ENCODE measurements at places on chromosomes 7 and 10.

DNA sequence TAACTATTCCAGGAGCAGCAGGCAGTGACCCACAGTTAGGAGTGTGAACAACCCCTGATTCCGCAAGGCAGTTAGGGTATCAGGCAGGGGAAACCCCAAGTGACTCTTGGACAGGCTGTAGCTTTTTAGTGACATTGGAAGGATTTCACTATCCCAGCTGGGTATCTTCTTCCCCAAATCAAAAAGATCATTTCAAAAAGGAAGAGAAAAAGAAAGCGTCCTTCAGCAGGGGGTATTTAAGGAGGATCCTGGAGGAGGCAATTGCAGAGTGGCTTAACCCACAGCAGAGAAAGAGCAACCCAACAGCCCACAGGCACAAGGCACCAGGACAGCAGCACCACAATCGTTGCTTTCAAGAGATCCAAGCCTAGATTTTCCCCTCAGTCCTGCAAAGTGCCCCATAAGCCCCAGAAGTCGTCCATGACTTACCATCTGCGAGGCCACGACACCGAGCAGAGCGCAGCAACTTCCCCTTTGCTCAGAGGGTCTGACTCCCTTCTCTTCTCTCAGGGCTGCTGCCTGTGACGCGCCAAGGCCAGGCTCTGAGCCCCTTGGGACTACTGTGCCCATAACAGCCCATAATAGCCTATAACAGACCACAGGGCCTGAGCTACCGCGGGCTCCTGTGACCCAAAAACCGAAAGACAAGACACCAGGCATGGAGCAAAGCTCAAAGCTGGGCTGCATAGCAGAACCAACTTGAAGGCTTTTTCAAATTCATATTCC is 19.8 kb downstream of the PIK3AP1 start:
- DNase-seq, result no peak

DNA sequence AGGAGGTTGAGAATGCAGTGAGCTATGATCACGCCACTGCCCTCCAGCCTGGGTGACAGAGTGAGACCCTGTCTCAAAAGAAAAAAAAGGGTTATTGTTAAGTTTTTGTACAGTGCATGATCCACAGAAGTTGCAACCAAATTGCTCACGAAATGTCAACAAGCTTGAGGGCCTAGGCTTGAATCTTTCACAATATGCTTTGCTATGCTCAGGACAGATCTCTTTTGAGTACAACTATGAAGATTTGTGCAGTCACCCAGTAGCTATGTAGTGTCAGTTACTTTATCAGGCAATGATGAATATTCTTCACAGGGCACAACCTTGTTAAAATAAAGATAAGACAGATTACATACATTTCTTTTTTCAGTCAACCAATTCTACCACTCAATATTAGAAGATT is 109.2 kb downstream of the PRTFDC1 start:
- no peak for DNase-seq

DNA sequence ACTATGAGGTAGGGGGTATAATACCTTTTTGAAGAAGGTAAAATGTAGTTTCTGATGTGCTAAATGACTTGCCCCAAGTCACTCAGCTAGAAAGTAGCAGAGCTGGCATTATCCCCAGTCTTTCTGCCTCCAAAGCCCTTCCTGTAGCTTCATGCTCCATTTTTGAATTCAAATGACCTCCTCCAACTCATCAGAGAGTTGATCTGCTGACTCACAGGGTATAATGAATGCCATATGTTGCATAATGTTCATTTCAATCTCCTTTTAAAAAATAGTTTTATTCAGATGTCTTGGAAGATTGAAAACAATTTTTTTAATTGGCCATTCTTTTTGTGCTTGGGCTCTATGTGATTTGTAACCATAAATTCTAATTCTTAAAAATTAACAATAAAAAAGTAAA is 272.8 kb upstream of the IMMP2L start:
- DNase-seq, result peak; percentile 93

DNA sequence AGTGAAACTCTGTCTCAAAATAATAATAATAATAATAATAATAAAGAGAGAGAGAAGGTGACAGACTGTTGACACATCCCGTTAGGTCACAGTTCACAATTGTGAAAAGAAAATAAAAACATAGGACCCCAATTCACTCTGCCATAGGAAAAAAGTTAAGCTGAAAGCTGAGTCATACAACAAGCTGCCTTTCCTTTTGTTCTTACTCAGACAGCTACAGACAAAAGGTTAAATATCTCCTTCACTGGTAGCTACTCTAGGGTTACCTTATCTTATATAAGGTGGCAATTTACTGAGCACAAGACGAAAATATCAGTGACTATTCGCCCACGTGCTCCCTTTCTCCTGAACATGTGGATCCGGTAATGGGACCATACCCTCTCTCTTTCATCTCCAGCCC is 17.5 kb downstream of the TUBAL3 start:
- no peak for DNase-seq

DNA sequence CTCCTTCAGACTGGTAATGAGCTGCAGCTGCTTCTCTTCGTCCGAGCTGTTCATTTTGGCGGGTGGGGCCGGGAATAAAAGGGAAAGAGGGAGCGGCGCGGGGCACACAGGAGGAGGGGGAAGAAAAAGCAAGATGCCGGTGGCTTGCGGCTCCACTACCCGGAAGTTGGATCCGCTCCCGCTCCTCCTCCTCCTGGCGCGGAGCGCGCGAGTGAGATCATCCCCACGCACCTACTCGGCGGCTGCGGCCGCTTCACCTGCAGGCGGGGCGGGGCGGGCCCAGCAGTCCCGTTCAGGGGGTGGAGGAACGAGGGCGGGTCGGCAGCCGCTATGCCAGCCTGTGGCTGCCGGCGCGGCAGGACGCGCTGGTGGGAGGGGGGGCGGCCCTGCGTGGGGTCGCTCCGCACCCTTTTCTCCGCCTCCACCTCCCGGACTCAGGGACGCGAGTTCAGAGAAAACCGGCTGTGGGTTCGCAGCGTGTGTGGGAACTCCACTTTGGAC is at the start of gene SHTN1:
Gene SHTN1 (minus strand): TSS at position 162 of the 501 bp plus-strand sequence. CDS start 108 bp downstream, at position 54.
- DNase-seq, result peak; percentile 56

GRCh38 chr7:9600974-9601373 is 1167.6 kb downstream of the NXPH1 start:
- no peak for DNase-seq

- DNase-seq, result no peak
These were observed 145.1 kb upstream of the GPR26 start for GRCh38 chr10:123521076-123521475.

DNA sequence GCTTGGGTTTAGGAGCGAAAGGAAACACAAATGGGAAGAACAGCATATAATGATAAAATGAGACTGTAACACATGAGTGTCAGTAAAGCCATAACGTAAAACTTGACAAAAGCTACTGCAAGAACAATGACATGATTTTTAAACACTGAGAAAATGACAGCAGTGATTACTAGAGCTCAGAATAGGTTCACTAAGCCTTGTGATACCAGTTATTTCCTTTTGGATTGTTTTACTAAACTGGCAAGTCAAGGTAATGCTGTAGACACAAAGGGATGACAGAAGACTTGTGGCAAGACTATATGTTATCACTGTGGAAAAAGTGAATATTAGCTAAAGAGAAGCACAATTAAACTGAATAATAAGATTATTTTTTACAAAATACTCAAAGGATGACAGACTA is 12.7 kb downstream of the NCOA4 start:
- no peak for DNase-seq

DNA sequence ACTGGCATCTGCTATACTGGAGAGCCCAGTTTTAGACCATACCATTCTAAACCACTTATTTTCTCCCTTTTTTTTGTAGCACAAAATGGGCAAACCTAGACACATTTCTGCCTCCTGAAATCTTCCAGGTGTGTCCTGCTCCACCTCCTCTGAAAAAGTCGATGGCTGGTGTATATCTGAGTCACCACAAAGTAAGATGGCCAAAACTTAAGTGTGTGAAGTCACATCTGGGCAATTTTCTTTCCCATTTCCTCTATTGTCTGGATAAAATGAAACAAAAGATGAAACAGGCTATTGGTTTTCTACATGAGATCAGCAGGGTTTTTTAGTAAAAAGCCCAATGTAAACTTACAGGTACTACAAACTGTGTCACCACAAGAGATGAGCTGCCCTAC is 65.5 kb downstream of the OSBPL3 start:
- DNase-seq, result no peak

DNA sequence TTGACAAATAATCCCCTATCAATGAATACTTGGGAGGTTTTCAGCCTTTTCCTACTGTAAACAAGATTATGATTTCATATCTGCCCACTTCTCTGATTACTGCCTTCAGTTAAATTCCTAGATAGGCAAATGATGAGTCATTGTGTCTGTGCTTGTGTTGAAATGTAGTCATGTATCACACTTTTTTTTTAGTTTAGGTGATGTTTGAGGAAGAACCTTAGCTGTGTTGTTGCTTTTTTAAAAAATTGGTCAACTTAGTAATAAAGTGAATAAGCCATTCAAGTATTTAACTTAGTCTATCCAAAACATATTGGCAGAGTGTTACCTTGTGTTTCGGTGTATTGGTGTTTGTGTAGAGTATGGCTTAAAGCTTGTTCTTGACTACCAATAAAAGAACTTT is 60.0 kb downstream of the WAC start:
- DNase-seq, result peak; percentile 73

DNA sequence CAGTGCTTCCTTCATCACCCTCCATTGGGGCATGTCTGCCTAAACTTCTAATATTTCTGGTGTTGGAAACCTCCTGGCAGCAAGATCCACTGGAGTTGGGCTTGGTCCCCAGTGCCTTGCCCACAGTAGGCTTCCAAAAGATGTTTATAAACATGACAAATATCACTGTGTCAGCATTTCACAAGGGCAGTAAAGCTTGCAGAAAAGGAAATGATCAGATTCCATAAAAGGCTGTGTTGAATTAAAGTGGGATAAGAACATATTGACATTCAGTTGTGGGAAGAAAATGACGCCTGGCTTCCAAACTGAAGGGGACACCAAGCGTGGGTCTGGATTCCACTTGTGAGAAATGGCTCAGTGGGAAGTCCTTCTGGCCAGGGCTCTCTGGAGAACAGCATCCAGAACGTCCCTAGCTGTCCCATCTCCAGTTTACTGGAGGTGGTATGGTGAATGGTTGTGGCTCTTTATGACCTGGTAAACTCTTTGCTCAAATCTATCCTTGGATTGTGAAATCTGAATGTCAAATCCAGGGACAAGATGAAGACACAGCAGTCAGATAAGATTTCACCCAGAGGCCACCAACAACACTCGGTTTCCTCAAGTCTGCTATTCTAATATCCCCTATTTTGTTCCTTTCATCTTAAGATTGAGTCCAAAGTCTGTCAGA is 287.2 kb downstream of the TNS3 start:
- DNase-seq, result no peak

GRCh38 chr7:72334698-72335097 is 77.4 kb downstream of the CALN1 start:
- no peak for DNase-seq

GRCh38 chr7:45132708-45133320 is 21.3 kb upstream of the TBRG4 start:
- no peak for DNase-seq

DNA sequence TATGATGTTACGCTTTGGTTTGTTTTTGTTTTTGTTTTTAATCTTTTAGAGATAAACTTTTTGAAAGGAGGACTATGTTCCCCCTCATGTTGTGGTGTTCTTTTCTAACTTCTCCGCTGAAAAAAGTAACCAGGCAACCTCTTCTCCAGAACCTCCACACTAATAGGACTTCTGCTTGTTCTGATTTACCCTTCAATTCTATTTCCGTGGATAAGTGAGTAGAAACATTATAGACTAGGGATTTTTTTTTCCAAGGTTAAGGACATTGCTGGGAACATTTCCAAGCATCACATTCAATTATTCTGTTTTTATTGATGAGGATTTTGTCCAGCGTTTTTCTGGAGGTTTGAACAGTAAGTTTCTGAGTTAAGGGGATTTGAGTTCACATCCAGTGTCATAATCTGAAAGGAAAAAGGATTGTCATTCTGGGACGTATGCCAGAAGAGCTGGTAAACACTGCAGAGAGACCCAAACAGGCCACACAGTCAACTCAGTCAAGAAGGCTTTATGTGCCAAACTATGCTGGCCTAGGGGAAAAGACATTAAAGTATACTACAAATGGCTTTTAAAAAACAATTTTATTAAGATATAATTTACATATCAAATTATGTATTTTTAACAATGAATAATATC is 28.3 kb upstream of the RALA start:
- DNase-seq, result peak; percentile 49

DNA sequence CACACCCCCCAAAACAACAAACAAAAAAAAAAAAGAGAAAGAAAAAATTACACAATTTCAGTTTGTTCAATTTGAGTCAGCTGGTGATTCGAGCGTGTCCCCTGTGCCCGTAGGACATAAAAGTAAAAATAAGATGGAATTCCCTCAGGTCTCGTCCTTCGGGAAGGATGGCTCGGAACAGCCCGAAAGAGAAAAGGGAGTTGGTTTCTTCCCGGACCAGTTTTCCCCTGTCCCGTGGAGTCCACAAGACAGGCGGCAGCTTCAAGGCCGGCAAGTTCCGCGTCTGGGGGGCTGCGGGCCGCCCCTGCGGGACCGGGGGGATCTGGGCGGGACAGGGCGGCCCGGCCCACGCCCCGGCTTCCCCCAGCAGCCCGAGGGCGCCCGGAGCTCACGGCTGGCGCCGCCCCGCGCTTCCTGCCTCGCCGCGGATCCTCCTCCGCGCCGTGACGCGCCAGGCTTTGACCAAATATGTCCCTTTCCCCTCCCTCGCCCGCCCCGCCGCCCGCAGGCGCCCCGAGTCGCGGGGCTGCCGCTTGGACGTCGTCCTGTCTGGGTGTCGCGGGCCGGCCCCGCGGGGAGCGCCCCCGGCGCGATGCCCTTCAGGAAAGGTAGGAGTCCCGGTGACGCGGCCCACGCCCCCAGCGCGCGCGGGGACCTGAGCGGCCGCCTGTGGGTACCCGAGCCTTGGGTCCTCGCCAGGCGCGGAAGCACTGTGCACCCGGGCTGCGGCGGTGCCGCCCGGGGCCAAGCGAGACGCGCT is 55.8 kb downstream of the RBM17 start:
- DNase-seq, result peak; percentile 84

- DNase-seq, result peak; percentile 39
These were observed 8.1 kb upstream of the TMEM72 start for GRCh38 chr10:44902941-44903545.

GRCh38 chr7:94188350-94188749 is 184.2 kb upstream of the BET1 start:
- DNase-seq, result peak; percentile 17

- no peak for DNase-seq
These were observed 73.8 kb upstream of the GTF2IRD1 start for GRCh38 chr7:74379938-74380337.

DNA sequence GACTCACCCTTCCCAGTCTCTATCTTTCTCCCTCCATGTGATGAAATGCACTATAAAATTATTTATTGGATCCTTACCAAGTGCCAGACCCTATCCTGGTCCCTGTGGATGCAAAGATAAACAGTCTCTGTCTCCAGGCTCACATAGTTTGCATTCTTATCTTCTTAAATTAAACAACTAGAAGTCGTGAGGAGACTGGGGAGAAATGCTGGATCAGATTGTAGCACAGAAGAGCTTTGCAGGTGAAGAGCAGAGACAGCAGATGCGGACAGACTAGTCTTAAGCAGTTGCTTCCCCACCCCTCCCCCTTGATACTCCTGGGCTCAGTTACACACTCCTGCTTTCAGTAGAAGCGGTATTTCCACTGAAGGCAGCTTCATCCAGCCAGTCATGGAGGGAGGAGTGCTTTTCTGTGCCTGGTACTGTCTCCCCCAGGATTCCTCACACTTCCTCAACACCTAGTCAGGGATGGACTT is 20.8 kb upstream of the CDK1 start:
- DNase-seq, result peak; percentile 71

Measured in fibroblast of skin of right biceps (primary cell).